Adipocyte (in vitro differentiated cells): ENCODE measurements at places on chromosomes 7 and 10.

GRCh38 chr7:101126651-101127459 lies at the start of gene SERPINE1:
TSS of gene SERPINE1 (plus strand) at chr7:101127104. CDS start at chr7:101128394, 1,290 bp downstream.
- peak; percentile 98 for DNase-seq

DNA sequence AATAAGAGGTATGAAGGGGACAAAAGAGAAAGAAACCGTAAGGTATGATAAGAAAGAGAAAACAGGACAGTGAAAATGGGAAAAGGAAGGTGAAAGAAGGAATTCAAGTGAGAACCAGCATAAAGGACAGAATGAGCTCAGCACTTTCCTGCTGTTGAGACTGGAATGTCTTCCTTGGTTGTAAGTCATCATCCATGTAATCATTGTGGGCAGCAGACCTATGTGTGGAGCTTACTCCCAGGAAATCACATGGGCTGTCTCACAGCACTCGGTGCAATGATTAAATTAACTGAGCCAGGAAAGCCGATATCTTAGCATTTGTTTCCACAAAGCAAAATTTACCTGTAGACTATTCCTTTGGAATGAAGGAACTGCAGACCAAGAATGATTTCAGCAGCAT lies 118.1 kb downstream of the PRKCQ start:
- no peak for DNase-seq

DNA sequence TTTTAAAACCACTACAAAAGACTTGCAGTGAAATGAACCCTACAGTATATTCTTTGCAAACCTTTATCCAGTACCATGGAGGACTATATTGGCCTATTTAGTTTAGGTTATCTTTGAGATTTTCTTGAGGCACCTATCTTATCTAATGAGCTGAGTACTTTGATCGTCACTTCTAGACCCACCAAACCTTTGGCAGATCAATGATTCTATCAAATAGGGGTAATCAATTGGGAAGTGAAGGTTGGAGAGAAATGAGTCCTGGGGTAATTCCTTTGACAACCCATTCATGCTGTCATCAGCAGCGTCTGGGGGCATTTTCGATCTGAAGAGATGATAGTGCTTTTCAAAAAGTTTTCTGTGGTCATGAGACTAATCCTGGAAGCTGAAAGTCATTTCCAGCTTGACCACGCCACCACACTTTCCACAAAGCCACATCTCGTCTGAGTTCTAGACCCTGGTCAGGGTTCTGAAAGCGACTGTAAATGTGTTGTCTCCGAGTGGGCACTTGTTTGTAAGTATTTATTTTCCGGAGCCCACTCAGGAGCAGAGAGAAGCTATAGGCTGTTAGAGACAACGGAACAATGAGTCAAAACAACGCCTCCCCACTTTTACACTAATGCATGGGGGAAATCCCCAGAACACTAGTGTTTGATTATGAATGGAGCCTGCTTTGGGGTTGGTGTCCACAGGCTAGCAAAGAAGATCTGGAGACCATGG lies 4.8 kb downstream of the EGR2 start:
- no peak for DNase-seq

DNA sequence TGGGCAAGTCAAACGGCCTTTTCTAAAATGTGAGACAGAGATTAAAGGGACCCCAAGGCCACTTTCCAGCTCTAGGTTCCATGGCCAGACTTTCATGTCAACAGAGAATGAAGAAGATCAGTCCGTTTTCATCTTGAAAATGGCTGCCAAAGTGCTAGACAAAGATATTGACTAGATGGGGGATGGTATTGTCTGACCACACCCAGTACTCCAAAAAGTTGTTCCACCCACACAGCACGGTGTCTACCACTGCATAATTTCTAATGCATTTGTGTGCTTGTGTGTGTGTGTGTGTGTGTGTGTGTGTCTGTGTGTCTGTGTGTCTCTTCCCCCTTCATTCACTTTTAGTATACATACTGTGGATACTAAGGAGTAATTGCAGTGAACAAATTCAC lies 1.3 kb downstream of the COL1A2 start:
- peak; percentile 76 for DNase-seq

DNA sequence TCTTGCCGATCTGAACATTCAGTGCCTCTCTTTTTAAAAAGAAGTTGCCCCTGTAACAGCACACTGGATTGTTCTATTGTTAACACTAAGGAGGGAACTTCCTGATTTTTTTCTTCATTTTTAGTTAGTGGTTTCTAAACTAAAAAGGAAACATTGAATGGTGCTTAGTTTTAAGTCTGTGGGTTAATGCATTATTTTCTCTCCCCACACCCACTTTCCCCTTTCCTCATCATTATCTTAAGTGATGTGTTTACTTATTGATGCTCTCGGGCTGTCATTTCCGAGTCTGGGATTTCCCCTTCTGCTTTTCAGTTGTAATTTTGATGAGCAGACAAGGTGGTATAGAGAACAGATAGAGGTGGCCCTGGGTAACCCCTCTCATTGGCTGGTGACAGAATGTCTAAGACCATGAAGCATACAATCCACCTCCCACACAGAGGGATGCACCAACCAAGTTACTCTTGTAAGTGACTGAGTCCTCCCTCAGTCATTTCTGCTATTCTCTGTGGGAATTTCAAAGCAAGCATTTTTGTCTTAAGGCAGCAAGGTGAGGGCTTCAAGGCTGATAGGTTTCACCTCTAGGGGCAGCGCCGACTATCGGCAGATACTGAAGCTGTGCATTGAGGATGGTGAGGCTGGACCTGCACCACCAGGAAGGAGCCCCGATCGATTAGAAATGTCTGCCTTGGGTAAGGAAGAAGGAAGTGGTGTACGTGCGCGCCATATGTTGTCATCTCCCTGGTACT lies 49.5 kb downstream of the CHN2 start:
- DNase-seq = no peak

DNA sequence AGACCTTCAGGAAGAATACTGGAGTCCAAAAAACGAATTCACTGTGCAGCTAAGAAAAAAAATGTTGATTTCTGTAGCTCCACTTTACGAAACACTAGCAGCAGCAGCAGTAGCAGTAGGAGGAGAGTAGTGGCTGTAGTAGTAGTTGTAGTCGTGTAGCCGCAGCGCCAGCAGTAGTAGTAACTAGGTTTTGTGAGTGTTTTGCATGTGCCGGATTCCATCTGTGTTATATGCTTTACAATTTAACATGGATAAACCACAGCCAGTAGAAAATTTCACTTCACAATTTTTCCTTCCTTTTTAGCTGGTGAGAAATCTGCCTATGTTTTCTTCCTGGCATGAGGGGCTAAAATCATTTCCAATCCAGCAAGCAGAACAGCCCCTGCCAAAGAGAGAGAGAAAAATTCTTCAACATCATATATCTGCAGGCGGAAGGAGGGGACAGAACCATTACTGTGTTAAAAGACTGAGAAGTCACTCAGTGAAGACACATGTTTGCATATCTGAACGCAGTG lies 148.4 kb upstream of the C7orf33 start:
- DNase-seq = no peak

- no peak for DNase-seq
Observed at GRCh38 chr10:48274636-48275035, at the start of gene FRMPD2. TSS of gene FRMPD2 (minus strand) at chr10:48274696. CDS start at chr10:48274567, 129 bp downstream.

- DNase-seq = no peak
Observed at GRCh38 chr7:117630501-117630900, 150.7 kb downstream of the CFTR start.

GRCh38 chr10:11602919-11603523 lies 8.4 kb downstream of the USP6NL start:
- DNase-seq = no peak
